ENCODE measurements at places on chromosomes 7 and 10.

GRCh38 chr7:65390588-65390987 lies 16.9 kb downstream of the ZNF92 start:
- no peak for DNase-seq

DNA sequence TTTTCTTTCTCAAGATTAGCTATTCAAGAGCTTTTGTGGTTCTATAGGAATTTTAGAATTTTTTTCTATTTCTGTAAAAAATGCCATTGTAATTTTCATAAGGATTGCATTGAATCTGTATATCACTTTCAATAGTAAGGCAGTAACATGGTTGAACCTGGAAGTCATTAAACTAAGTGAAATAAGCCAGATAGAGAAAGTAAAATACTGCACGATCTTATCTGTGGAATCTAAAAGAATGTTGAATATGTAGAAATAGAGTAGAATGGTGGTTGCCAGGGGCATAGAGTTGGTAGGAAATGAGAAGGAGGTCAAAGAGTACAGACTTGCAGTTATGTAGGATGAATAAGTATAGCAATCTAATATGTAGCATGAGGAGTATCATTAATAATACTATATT lies 1073.5 kb upstream of the LRRN3 start:
- DNase-seq: no peak

DNA sequence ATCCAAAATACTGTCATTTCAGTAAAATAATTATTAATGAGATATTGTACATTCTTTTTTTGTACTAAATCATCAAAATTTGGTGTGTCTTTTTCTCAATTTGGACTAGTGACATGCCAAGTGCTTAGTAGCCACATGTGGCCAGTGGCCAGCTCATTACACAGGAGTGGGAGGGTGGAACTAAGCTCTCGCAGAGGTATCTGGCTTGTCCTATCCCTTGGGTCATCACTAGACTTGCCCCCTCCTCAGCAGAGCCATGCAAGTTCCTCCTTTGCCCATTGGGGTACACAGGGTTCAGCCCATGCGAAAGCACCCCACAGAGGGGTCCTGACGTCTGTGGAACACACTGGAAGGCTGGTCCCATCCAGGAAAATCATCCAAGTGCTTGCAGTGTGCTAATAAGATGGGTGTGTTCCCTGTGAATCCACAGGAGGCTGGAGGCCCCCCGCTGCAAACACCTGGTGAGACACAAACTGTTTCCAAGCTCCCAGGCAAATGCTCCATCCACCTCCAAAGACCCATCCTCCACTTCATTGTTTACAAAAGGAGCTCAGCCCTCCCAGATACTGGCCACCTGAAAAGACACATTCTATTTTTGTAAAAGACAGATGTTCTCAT lies 1.3 kb downstream of the ARHGAP22 start:
- DNase-seq: peak; percentile 4

GRCh38 chr7:28018446-28018845 lies 162.1 kb downstream of the JAZF1 start:
- DNase-seq: no peak

- no peak for DNase-seq
These were observed 34.9 kb downstream of the ZCCHC24 start for GRCh38 chr10:79410315-79411094.

DNA sequence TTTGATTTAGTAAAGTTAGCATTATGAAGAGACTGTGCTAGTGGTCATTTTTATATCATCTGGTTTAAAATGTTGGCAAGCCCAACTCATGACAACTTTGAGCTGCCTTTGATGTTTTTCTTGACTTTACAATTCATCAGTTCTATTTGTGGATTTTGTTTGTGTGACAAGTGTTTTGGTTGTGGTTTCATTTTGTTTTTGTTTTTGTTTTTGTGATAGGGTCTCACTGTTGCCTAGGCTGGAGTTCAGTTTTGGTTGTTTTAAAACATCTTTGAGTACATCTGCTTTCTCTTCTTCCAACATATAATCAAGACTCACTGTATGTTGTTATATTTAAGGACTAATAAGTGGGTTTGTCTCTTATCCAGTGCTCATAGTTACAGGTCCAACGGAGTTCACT lies 17.6 kb upstream of the SFR1 start:
- no peak for DNase-seq

- DNase-seq: no peak
These were observed 6.1 kb downstream of the CHRM2 start for GRCh38 chr7:136874393-136875032.

DNA sequence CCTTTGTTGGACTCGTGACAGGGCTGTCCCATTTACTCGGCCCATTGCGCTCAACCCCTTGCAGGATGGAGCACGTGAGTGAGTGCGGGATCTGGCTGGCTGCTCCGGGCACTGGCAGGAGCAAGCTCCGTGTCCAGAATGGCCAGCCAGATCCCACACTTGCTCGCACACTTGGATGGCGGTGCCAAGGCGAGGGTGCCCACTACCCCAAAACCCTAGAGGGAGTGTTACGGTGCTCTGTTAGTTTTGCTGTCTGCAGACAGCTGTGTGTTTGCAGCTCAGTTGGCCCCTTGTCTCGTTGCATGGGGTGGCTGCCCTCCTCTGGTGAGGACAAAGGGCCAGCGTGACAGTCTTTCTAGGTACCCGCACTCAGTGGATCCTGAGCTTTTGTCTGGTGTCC lies 34.2 kb downstream of the ZNF487 start:
- no peak for DNase-seq

GRCh38 chr7:2138146-2138765 lies 94.5 kb downstream of the MAD1L1 start:
- DNase-seq: no peak

DNA sequence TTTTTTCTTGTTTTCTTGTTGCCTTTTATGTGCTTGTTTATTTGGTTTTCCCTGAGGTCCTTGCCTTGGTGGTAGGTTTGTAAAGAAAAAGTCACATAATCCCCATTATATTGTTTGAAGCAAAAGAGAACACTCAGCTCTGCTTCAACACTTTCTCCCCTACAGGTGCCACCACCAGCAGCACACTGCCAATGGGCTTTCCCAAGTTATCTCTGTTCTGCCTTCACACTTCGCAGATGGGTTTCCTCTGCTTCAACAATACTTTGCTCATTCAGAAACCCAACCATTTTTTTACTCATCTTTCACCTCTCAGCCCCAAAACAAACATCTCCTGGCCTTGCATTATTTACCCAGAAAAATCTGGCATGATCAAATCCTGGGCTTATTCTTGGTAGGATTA lies 375.1 kb upstream of the TEX47 start:
- no peak for DNase-seq

GRCh38 chr7:112371701-112372100 lies 78.6 kb upstream of the IFRD1 start:
- DNase-seq: no peak

DNA sequence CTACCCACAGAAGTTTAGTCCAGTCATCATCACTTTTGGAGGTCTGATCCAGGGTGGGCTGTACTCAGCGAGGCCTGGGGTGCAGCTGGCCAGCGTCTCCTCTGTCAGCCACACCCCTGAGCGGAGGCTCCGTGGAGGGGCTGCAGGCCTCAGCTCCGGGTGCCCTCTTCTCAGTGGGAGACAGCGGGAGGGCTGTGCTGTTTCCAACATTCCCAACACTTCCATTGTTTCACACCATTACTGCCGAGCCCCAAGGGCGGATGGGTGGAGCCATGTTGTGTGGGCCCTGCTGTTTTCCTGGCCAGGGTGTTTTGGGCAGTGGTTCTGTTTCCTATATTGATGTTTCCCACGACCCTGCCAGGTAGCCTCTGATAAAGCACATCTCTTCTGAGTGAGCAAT lies 95.0 kb downstream of the MKI67 start:
- DNase-seq: no peak

- no peak for DNase-seq
These were observed 29.5 kb downstream of the MDH2 start for GRCh38 chr7:76077435-76077834.

- DNase-seq: no peak
These were observed 45.7 kb downstream of the ANKMY2 start for GRCh38 chr7:16599860-16600259.

DNA sequence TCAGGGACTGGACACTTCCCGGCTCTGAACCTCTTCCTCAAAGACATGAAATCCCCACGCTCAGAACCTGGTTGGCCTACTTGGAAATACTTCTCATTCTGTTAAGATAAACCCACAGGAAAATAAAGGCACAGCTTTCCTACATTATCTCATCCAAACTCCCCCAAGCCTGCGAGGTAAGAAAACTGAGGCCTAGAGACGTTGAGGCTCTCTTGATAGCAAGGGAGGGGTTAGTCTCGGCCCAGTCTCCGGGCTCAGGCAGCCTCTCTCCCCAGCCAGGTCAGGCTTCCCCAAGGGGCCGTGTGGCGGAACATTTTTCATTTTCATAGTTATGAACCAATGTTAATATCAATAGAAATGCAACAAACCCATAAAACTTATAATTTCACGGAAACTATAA lies 4.6 kb upstream of the EIF3B start:
- DNase-seq: no peak

- no peak for DNase-seq
These were observed 142.1 kb downstream of the PAXIP1 start for GRCh38 chr7:154860621-154861375.

- no peak for DNase-seq
These were observed 15.0 kb upstream of the SLK start for GRCh38 chr10:103951942-103952341.

DNA sequence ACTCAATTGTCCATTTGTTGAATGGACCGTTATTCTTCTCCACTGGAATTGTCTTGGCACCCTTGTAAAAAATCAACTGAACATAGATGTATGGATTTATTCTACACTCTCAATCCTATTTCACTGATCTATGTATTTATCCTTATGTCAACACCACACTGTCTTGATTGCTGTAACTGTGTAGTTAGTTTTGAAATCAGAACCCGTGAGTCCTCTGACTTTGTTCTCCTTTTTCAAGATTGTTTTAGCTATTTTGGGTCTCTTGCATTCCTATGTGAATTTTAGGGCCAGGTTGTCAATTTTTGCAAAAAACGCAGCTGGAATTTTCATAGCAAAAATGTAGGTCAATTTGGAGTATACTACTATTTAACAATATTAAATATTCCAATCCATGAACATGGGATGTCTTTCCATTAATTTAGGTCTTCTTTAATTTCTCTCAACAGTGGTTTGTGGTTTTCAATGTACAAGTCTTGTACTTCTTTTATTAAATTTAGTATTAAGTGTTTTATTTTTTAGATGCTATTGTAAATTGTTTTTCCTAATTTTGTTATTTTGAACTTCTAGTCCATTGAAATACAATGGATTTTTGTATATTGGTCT lies 10.0 kb downstream of the CAMK2B start:
- DNase-seq: no peak

DNA sequence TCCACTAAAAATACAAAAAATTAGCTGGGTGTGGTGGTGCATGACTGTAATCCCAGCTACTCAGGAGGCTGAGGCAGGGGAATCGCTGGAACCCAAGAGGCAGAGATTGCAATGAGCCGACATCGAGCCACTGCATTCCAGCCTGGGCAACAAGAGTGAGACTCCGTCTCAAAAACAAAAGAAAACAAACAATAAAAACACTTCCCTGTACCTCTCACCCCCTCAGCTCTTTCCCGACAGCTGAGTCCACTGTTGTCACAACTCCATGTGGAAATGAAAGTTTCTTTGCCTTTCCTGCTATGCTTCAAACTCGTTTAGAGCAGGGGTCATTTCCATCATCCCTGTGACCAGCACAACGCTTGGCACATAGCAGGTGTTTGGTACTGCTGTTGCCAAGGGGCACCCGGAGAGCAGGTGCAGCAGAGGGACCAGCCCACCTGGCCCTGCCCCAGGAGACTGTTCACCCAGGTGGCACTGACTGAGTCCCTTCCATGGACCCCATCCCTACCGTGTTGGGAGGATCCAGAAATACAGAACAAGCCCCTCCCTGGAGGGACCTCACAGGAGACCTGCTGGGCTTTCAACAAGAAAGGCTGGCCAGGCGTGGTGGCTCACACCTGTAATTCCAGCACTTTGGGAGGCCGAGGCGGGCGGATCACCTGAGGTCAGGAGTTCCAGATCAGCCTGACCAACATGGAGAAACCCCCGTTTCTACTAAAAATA lies 4.9 kb downstream of the TMEM130 start:
- DNase-seq: no peak

DNA sequence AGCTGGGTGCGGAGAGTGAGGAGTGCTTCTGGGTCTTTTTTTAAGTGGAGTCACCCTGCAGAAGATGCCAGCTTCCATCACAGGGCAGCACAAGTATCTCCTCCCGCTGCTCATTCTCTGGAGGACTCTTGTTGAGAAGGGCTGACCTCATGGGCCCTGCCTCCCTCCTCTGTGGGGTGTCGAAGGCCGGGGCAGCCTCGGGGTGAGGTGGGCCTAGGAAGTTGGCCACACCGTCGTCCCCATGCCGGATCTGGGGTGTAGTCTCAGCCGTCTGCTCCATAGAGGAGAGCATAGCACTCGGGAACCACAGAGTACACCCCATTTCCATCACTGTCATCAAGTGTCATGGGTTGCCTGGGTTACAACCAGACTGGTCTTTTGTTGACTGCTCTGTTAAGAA lies 85.0 kb downstream of the TRRAP start:
- no peak for DNase-seq

DNA sequence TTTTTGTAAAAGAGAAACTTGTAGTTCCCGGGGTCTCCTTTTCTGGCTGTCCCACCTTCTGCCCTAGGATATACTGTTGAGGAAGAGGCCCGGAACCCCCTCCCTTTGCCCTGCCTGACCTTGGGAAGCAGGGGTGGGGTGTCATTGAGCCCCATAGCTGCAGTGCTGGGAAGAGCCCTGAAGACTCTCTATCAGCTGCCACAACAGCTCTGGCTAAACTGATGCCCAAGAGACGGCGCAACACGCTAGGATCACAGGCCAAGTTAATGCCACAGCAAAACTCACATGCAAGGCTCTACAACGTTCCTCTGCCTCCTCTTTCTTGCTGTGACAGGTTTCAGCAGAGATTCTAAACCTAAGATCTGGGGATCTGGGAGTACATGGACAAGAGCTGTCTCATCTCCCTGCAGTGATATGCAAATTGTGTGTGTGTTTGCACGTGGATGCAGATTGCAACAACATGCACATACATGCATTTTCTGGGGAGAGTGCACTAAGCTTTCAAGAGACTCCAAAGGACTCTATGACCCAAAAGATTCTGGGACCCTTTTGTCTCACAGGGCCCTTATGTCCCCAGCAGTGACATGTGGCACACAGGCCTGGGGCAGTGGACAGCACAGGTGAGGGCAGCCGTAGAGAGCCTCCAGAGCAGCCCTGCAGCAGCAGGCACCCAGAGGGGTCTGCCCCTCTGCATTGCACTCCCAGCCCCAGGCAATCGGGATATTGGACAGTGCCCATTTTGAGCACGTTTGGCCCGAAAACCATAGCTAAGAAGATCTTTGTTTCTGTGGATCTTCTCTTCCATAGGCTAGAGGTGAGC lies 2.5 kb downstream of the RASSF4 start:
- peak; percentile 8 for DNase-seq

- DNase-seq: no peak
These were observed 28.5 kb downstream of the CXCL12 start for GRCh38 chr10:44356139-44357022.

- DNase-seq: no peak
These were observed 235.5 kb upstream of the PLXDC2 start for GRCh38 chr10:19580691-19581090.

GRCh38 chr10:104308439-104308903 lies 29.8 kb downstream of the ITPRIP start:
- DNase-seq: no peak

GRCh38 chr7:28808796-28809533 lies 149.2 kb downstream of the TRIL start:
- peak; percentile 31 for DNase-seq

GRCh38 chr7:44766416-44766801 lies 17.8 kb downstream of the ZMIZ2 start:
- no peak for DNase-seq

GRCh38 chr7:107077699-107078516 lies 33.4 kb downstream of the PRKAR2B start:
- DNase-seq: no peak

Data from mucosa of gallbladder (tissue), 1 donor.